DMS 273 treated with DMSO at 0.1 percent for 48 hours (cell line): ENCODE measurements at places on chromosomes 2 and 18.

DNA sequence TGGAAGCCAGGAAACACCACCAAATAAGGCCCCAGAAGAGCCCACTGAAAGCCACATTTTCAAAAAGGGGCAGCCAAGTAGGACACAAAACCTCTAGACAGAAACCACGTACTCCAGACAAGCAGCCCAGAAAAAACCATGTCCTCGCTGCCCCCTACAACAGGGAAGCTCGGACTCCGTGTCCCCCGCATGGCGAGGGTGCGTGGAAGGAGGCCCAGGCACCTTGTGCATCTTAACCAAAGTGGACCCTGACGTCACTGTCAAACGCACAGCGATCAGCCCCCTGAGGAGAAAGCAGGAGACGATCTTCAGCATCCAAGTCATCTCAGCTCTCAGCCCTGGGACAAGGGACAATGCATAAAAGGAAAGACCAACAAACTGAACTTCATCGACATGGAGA lies 168.4 kb downstream of the EIPR1 start:
- no peak for DNase-seq

DNA sequence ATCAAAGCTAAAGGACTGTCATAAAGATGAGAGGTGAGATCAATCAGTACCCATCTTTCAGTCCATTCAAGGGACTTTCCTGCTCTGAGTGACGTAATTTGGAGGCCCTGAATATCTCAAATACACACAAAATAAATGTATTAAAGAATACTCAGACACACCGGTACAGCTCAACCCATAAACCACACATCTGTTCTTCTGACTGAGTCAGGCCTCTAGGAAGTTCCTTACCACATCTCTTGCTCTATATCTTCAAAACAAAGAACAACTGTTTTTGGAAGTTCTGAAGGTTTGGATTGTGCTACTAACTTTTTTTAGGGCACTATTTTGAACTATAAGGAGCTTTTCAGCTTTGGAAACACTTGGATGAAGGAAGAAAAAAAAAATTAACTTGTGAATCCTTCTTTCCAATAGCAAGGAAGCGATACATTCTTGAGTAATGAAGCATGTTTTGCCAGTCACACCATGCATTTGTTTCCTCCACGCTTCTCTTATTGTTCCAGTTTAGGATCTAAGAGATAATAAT lies 866.5 kb upstream of the VRK2 start:
- no peak for DNase-seq

DNA sequence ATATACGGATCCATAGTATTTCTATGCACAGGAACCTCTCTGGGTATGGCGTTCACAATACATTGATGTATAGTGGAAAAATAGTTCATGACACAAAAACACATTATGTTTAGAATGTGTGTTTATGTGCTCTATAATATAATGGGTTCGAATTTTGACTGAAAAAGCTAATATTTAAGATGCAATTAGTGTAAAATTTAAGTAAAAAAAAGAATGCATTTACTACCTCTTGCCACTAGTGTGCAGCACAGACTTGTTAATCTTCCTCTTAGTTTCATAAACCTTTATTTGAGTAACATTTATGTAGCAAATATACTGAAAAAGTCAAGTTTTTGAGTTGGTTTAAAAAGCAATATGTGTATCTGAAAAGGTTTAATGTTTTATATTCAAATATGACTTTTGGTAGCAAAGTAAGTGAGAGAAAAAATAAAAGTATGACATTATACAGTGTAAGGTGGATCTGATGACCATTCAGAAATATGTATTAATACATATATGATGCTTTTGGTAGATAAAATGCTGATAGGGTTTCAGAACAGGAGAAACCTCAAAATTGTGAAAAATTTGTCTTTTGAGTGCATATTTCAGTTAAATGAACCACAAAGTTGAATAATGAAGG lies 49.4 kb downstream of the CCDC102B start:
- peak; percentile 2 for DNase-seq

DNA sequence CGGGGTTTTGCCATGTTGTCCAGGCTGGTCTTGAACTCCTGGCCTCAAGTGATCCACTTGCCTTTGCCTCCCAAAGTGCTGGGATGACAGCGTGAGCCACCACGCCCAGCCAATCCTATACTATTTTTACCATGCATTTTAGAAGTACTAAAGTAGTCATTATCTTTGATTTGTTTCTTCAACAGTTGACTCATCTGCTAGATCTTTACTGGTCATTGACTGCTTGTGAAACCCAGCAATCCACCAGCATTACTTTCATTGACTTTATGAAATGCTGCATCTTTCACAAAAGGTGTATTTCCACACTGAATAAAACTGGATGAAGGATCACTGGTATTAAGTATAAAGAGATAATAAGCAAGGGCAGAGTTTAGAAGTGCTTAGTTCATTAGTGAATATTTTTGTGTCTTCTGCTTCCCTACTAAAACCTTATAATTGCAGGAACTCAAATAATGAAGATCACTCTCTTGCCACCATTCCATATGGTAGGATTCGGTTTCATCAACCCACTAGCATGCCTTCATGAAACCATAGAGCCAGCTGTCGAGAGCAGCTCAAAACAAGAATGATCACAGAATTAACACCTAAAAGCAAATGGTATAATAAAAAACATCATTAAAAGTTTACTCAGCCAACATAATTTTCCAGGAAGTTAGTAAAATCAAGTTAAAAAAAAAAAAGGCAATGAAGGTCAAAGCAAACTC lies 33.1 kb downstream of the IRS1 start:
- no peak for DNase-seq

- no peak for DNase-seq
Measured at GRCh38 chr2:239081622-239082021, 233.7 kb downstream of the TWIST2 start.
